ENCODE measurements at places on chromosomes 16 and 17.

DNA sequence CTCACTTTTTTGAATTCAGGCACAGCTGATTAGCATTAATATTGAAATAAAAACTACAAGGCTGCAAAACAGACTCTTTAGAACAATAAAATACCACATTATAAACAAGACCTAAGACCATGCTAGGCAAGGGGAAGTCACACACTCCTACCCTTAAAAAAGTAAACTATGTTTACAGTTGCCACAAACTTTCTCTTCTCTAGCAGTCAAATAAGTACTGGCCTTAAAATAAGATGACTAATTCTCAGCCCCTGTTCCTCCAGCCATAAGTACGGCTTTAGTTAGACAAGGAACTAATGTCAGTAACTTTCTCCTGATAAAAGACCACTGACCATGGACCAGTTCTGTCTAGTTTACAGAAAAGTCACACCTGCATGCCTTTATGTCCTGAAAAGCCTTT lies 19.5 kb upstream of the CPHXL start:
- DNase-seq, result no peak

DNA sequence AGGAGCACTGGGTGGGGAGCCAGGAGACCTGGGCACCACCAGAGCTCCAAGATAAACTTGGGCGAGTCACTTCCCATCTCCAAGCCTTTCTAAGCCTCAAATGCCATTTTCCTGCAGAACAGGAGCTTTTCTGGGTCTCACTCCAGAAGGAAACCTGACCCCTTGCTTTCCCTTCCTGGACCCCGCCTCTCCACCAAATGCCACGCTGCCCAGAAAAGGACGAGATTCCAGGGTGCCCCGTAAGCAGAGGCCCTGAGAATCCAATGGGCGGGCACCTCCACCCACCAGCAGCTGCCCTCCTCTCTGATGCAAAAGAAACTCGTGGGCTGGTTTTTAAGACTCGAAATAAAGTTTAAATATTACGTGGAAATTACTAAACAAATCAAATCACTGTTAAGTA lies 31.3 kb downstream of the ZNF423 start:
- no peak for DNase-seq

GRCh38 chr16:2288726-2289125 lies 20.8 kb upstream of the RNPS1 start:
- no peak for DNase-seq

GRCh38 chr16:79466111-79466510 lies 134.4 kb downstream of the MAF start:
- DNase-seq, result no peak

GRCh38 chr16:72664056-72664508 lies 383.8 kb downstream of the ZFHX3 start:
- no peak for DNase-seq

GRCh38 chr16:87129771-87130170 lies 187.4 kb downstream of the C16orf95 start:
- no peak for DNase-seq

DNA sequence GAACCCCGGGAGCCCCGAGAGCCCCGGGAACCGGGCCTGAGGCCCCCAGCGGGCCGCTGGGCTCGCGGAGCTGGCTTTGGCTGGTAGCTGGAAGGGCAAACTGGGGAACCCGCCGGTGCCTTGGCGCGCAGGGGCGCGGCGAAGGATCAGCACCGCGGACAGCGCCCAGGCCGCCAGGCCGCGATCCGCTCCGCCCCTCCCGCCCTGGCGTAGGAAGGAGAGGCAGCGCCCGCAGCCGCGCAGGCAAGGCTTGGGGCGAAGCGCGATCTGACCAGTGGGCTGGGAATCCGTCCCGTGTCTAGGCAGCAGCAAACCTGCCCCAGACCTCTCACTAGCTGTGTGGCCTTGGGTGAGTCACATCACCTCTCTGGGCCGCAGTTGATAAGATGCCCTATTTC lies 331 bp upstream of the CCDC92B start:
- peak; percentile 82 for DNase-seq

DNA sequence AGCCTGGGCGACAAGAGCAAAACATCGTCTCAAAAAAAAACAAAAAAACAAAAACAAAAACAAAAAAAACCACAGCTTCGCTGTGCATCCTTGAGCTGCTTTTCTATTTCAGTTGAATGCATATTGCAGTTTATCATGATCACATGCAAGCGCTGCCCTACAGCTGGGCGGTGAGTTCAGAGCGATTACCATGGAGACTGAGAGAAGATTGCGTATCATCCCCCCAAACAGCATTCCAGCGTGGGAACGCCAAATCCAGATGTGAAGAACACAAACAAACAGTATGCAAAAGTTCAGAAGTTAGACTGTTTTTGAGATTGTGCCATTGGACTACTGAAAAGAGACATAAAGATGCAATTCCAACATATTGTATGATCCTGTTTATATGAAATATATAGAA lies 15.1 kb upstream of the SLC52A1 start:
- no peak for DNase-seq

- DNase-seq, result no peak
These were observed 481.9 kb downstream of the SOX9 start for GRCh38 chr17:72602517-72603419.

GRCh38 chr16:49455991-49456745 lies 82.6 kb downstream of the C16orf78 start:
- DNase-seq, result no peak

DNA sequence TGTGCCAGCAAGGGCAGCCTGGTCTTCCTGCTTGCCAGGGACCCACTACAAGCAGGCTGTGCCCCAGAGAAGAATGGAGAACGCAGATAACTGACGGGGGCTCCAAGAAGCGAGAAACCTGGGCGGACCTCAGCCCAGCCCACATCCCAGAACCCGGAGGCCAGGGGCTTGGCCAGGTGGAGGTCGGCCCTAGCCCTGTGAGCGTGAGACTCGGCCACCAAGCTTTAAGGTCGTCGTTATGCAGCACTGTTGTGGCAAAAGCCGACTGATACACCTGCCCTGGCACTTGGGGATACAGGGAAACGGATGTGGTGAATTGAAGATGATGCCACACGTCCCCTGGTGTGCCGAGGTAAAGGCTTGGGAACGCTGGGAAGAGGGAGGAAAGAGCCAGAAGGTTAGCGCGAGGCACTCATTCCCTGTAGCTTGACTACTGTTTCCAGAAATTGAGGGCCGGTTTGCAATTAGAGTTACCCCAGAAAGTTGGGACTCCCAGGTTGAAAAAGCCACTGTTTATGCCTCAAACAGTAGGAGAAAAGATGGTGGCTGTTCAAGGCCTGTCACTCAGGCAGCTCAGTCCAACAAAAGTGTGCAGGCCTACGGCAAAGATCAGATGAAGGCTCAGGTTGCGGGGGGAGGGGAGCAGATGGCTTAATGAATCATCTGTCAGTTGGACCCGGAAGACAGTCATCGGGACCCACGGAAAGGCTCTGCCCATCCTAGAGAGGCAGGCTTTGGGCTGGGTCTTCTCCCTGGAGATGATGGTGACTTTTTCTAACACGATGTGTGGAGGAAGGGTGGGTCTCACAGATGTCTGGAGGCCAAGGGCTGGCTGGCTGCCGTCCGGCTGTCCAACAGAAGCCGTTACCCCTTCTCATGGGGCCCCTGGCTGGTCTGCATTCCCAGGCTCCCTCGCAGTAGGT lies 45.6 kb upstream of the BAHCC1 start:
- no peak for DNase-seq

GRCh38 chr16:57024894-57025680 lies 35.7 kb downstream of the NLRC5 start:
- DNase-seq, result peak; percentile 18

DNA sequence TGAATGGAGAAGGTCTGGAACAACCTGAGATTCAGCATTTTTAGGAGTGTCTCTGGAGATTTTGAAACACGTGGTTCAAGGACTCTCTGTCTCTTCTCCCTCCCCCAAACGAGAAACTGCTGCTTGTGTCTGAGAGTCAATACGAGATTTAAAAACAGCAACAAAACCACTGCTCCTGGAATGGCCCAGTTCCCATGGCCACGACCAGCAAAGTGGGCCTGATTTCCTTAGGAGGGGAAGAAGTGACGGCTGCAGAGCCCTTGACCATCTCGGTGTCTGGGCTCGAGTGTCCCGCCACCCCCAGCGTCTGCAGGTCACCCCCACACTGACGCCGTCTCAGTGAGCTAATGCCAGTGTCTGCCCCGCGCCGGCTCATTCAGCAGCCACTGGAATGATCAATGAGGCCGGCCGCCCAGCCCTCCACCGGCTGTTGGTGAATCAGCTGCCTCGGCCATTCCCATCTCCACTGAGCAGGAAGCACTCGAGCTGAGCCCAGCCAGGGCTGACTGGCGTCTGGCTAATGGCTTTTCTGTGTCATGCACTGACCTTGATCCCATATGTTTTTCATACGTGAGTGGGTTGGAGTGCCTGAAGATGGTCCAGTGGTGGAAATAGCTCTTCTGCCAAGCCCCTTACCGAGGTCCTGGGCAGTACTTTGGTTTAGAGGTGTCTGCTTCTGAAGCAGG lies 151.8 kb downstream of the PITPNC1 start:
- DNase-seq, result no peak

GRCh38 chr17:50465635-50466034 lies 3.0 kb downstream of the CHAD start:
- DNase-seq, result peak; percentile 15

GRCh38 chr17:80805032-80805751 lies 186.4 kb upstream of the CHMP6 start:
- no peak for DNase-seq

GRCh38 chr17:6374271-6374691 lies 60.6 kb downstream of the AIPL1 start:
- DNase-seq, result no peak

GRCh38 chr16:72568502-72568901 lies 396.5 kb upstream of the PMFBP1 start:
- DNase-seq, result no peak

GRCh38 chr17:50063561-50064252 lies 7.8 kb downstream of the ITGA3 start:
- no peak for DNase-seq

DNA sequence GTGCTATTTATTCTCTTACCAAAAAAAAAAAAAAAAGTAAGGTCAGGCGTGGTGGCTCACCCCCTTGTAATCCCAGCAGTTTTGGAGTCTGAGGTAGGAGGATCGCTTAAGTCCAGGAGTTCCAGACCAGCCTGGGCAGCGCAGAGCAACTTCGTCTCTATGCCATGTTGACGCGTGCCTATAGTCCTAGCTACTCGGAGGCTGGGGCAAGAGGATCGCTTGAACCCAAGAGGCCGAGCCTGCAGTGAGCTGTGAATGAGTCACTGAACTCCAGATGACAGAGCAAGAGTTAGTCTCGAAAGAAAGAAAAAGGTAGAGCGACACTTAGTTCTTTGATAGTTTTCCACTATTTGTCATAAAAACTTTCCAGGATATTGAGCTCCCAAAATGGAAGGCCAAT lies 1.4 kb upstream of the TENT4B start:
- peak; percentile 26 for DNase-seq
